Endothelial cell (in vitro differentiated cells): ENCODE measurements at places on chromosomes 13 and 19. TPM values are rescaled to one million over a fixed set of nuclear protein-coding genes. Genes with fewer than 3 reads are reported as not detected.

Gene MYO16
- 1.4 TPM for total RNA-seq

Gene TIMM44
- 46.5 TPM for total RNA-seq

Gene LGALS4
- total RNA-seq = 0.46 TPM

Gene C19orf73
- total RNA-seq = 0.51 TPM

Gene ZNF442
- 4.0 TPM for total RNA-seq

Gene RFC3
- 11.7 TPM for total RNA-seq

Gene PLVAP
- 1,569 TPM for total RNA-seq

Gene STOML3
- 0.18 TPM for total RNA-seq

Gene PLK5
- 1.1 TPM for total RNA-seq

Gene GPR4
- total RNA-seq = 13.5 TPM

Gene PTPRH
- total RNA-seq = not detected

Gene CYP2F1
- total RNA-seq = not detected

Gene LSM7
- total RNA-seq = 108 TPM

Gene FSD1
- total RNA-seq = 19.0 TPM

Gene ZNF296
- 0.54 TPM for total RNA-seq

Gene ACER1
- not detected for total RNA-seq

Gene SMIM44
- not detected for total RNA-seq

Gene GARIN5A
- total RNA-seq = not detected

Gene MYDGF
- total RNA-seq = 112 TPM

Gene PSG3
- total RNA-seq = not detected

Gene SBK2
- total RNA-seq = 0.69 TPM
